ENCODE measurements at places on chromosomes 12 and 14. TPM values are rescaled to one million over a fixed set of nuclear protein-coding genes. Genes with fewer than 3 reads are reported as not detected.

The SIX4 gene
- 0.23 TPM for total RNA-seq

The P2RX2 gene
- not detected for total RNA-seq

The ABCC9 gene
- 0.02 TPM for total RNA-seq

The CCDC60 gene
- not detected for total RNA-seq

The KERA gene
- not detected for total RNA-seq

The DLST gene
- total RNA-seq = 110 TPM

The TMEM233 gene
- not detected for total RNA-seq

The E2F7 gene
- total RNA-seq = 20.0 TPM

The KRT80 gene
- total RNA-seq = not detected

The AQP6 gene
- total RNA-seq = not detected

The SPIC gene
- not detected for total RNA-seq

The EMP1 gene
- total RNA-seq = 26.4 TPM

The SLCO1B3 gene
- not detected for total RNA-seq

The RFX4 gene
- total RNA-seq = not detected

The SPPL3 gene
- 33.6 TPM for total RNA-seq

The HECTD1 gene
- 116 TPM for total RNA-seq

The REP15 gene
- 0.77 TPM for total RNA-seq

The CACNA1C gene
- 0.07 TPM for total RNA-seq

The TOMM20L gene
- not detected for total RNA-seq

The LYZ gene
- not detected for total RNA-seq
